ENCODE measurements at places on chromosomes 7 and 10. TPM values are rescaled to one million over a fixed set of nuclear protein-coding genes. Genes with fewer than 3 reads are reported as not detected.

GRCh38 chr10:5616836-5617235, 49.6 kb downstream of the ASB13 start:
- DNase-seq, result no peak

ACTR3C gene
- 2.8 TPM for total RNA-seq

GRCh38 chr10:76481178-76481577, 1049.8 kb downstream of the LRMDA start:
- DNase-seq, result no peak

TLX1 gene
- not detected for total RNA-seq

POP7 gene
- total RNA-seq, result 110 TPM

- no peak for DNase-seq
Measured at GRCh38 chr10:35922876-35923600, 280.9 kb upstream of the FZD8 start.

DNA sequence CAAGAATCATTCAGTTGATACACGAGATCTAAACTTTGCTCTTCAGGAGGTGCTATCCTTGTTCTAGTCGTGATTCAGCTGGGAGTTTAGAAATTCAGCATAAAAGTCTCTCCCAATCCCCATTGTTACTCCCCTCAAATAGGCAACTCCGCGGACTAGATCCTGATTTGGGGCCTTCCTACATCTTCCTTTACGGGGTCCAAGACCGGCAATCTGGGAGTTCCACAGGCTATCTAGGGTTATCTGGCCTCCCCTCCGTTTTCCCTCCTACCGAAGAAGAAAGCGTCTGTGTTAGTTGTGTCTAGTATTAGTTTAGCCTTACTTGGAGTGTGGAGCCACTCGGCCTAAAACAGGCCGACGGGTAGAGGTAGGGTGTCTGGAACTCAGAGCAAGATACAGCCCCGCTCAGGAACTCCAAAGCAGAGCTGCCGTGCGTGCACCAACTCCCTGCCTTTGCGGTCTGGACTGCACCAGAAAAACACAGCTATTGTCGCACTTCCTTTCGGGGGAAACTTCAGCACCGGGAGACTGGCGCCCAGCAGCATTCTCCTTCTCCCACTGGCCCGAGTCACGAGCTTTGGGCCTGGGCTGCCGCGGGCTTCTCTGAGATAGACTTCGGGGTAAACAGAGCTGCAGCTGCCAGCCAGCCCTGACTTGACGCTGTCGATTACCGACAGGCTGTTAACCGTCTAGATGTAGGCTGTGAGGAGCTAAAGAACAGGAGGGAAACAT, 1.5 kb upstream of the DLX5 start:
- no peak for DNase-seq
